ENCODE measurements at places on chromosomes 4 and X.

DNA sequence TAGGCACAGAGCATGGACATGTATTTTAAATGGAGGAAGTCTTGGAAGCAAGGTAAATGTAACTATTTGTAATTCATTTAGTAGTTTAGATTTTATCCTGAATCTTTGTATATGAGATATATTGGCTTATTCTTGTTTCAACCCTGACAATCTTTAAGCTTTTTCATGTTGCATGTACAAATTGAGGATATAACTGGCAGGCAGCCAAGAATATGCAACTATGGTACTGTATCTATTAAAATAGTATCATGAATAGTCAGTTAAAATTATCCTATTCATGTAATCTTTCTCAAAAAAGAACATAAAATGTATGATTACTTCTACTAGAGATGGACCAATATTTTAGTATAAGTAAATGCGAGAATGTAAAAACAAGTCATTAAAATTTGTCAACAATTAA is 1141.5 kb downstream of the PCDH18 start:
- no peak overlapping the region for H3K4me3 ChIP-seq
- no peaks in the 10 kb centered on the region for H3K4me1 ChIP-seq

DNA sequence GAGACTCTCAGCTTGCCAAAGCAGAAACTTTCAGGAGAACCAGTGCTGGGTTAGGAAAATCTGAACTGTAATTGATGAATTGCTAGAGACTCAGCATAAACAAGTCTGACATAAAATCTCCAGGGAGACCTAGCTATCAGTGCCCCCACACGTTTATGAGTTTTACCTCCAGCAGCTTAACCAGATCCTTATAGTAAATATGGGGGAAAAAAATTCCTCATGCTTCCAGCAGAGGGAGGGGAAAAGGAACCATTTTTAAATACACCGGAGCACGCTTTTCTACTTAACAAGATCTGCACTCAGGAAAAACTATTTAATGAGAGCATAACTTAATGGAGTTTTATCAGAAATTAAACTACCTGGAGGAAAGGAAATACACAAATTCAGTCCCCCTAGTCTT is 1040.7 kb upstream of the INTU start:
- H3K27me3 ChIP-seq = no peaks in the 10 kb centered on the region
- H3K4me3 ChIP-seq = no peak overlapping the region
- H3K36me3 ChIP-seq = no peaks in the 10 kb centered on the region
- no peak overlapping the region for H3K27ac ChIP-seq
- no peaks in the 10 kb centered on the region for H3K4me1 ChIP-seq

DNA sequence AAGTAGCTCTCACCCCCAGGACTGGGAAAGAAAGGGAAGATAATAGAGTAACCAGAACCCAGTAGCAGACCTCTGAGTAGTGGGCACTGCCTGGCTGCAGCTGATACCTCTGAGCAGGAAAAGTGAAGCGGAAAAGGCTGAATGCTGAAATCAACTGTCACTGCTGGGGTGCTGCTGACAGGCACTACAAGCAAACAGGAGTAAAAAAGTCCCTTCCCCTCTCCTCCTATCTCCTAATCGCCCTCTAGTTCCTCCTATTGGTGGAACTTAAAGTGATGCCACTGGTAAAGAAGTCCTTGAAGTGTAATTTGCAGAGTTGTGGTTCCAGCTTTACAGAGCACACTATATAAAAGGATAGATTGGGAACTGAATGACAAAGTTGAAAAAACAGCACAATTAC is 32.8 kb upstream of the GLRB start:
- no peaks in the 10 kb centered on the region for H3K27me3 ChIP-seq
- no peaks in the 10 kb centered on the region for H3K4me1 ChIP-seq
- DNase-seq = no peak
- H3K36me3 ChIP-seq = no peaks in the 10 kb centered on the region
- no peak overlapping the region for H3K4me3 ChIP-seq

DNA sequence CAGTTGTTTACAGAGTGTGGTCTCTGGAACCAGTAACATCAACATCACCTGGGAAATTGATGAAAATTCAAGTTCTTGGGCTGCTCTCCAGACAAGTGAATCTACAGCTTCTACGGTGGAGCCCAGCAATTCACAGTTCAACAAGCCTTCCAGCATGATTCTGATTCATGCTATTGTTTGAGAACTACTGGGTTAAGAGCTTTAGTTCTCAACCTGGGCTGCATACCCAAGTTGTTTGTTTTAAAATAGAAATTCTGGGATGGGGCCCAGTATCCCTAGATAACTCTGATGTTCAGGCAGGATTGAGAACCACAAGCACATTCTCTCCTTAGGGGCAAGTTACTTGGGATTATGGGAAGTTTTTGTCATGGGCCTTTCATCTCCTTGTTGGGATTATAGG is 37.9 kb upstream of the PGK1 start:
- H3K4me1 ChIP-seq = no peaks in the 10 kb centered on the region
- no peak overlapping the region for H3K4me3 ChIP-seq
- no peaks in the 10 kb centered on the region for H3K27me3 ChIP-seq
- no peak overlapping the region for H3K27ac ChIP-seq
- no peaks in the 10 kb centered on the region for H3K36me3 ChIP-seq

DNA sequence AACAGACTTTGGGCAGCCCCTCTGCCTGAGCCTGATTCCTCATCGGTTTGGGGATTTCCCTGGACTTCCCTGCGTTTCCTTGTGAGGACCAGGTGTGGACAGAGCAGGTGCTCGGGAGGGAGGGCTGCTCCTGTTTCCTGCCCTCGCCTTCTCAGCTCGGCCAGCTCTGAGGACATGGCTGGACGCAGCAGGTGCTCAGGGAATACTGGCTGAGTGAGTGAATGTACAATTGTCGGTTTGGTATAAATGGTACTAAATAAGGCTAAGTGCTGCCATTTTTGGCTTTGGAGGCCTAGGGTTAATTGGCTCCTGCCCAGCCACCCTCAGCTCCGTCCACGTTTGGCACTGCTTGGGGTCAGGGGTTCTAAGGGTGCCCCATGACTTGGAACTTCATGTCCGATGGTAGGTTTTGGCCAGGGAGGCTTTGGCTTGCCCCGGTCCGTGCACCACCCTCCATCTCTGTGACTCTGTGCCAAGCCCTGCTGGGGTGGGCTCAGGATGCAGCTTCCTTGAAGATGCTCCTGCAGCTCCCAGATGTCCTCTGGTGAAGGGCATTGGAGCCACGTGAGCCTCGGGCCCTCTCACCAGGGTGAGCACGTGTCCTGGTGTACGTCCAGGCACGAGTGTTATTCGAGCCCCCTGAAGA is 45.0 kb upstream of the NKX1-1 start:
- H3K4me3 ChIP-seq = no peak overlapping the region
- DNase-seq = no peak
- H3K36me3 ChIP-seq = no peaks in the 10 kb centered on the region
- no peaks in the 10 kb centered on the region for H3K4me1 ChIP-seq
- H3K27ac ChIP-seq = no peak overlapping the region

- no peak for DNase-seq
- H3K36me3 ChIP-seq = no peaks in the 10 kb centered on the region
- H3K27me3 ChIP-seq = no peaks in the 10 kb centered on the region
- no peak overlapping the region for H3K4me3 ChIP-seq
- no peaks in the 10 kb centered on the region for H3K4me1 ChIP-seq
- H3K27ac ChIP-seq = no peak overlapping the region
Measured at GRCh38 chrX:34734383-34734782, 77.3 kb upstream of the TMEM47 start.

DNA sequence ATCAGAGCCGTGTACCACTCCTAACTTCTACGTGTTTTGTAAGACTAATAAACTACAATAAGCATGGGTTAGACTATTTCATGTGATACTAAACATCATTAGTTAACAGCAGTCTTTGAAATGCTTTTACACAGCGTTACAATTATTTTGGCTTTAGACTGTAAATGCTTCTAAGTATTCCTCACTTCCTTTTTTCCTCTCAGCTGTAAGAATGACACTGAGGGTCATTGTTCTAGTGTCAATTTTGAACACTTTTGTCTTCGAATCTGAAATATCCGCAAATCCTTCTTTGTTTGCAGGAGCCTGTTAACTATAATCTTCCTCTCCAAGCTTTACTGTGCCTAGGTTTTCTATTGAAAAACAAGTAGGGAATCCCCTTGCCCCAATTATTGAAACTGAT is 1.5 kb downstream of the ABCE1 start:
- peak overlapping the region; percentile 90 for H3K27ac ChIP-seq
- DNase-seq = peak; percentile 35
- no peaks in the 10 kb centered on the region for H3K36me3 ChIP-seq
- H3K27me3 ChIP-seq = no peaks in the 10 kb centered on the region

DNA sequence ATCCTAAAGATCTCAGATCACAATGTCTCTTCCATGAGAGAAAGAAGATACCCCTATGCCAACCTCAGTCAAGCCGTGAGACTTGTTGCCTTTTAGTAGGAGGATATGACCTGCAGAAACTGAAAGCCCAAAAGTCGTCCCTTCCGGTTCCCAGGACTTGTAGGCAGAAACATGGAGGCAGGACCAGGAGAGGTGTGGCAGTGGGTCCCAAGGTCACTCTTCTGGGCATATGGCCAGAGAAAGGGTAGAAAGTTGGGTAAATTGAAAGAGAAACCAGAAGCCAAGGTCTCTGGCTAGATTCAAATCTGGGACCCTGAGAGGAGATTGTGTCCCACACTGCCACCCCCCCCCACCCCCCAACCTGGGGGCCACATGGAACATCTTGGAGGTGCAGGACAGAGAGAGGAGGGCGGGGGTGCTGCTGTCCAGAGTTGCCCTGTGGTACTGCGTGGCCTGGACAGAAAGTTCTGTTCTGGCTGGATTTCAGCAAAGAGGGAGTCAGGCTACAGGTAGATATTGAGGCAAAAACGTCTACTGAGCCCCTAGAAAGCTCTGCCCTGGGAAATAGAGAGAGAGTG is 55.4 kb downstream of the DDX3X start:
- H3K27ac ChIP-seq = no peak overlapping the region
- H3K4me1 ChIP-seq = no peaks in the 10 kb centered on the region
- H3K4me3 ChIP-seq = no peak overlapping the region
- no peaks in the 10 kb centered on the region for H3K36me3 ChIP-seq

DNA sequence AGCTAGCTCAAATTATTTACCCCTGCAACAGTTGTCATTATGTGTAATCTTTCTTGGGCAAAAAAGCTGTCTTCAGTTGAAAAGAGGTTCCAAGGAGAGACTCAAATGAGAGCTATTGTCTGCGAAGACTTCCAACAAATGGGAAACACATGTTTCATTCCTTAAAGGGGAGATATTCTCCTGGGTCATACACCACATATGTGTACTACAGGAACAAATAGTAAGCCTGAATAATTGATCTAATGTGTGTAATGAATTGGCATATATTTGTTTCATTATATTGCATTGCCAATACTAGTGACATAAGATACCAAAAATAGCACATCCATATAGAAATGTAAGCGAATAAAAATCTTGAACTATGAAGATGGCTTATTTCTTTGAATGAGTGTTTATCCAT is 950.9 kb upstream of the NDST4 start:
- DNase-seq = no peak
- H3K27me3 ChIP-seq = no peaks in the 10 kb centered on the region
- H3K27ac ChIP-seq = no peak overlapping the region
- H3K4me1 ChIP-seq = no peaks in the 10 kb centered on the region

DNA sequence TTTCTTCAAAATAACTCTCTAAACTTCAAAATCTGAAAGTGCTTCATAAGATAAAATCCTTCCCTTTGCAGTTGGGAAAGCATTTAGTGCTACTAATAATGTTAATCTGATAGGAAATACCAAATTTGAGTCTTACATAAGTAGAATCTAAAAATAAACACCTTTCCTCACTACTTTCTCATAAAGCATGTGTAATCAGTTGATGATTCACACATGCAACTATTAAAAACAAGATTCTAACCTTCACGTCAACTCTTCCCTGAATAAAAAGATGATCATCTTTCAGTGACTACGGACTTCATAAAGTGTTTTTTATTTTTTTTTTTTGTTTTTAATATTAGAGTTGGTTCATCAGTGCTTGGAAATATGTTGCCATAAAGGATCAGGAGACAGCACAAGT is 172.6 kb downstream of the ACTRT1 start:
- no peaks in the 10 kb centered on the region for H3K4me1 ChIP-seq
- H3K27me3 ChIP-seq = no peaks in the 10 kb centered on the region
- no peak overlapping the region for H3K27ac ChIP-seq
- H3K4me3 ChIP-seq = no peak overlapping the region
- H3K36me3 ChIP-seq = no peaks in the 10 kb centered on the region
- DNase-seq = no peak

DNA sequence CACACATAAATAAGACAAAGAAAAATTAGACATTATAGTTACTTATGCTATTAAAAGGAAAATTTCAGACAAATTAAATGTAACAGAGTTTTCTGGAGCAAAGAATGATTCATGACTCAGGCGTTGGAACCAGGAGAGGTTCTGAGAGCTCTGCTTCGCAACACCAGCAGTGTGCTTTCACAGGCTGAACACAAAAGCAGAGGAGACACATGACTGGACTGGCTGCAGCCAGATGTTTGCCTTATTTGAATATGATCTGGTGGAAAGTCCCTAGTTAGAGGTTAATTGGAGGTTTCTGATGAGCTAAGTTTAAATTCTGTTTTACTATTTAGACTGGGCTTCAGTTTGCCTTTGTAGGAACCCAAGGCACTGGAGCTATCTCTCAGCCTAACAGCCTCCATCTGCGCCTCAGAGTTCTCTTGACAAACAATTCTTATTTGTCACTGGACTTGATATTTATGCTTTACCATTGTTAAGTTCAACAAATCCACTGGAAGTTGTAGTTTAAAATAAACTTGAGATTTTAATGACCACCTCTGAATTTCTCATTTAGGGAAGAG is 16.2 kb downstream of the BOD1L1 start:
- no peaks in the 10 kb centered on the region for H3K27me3 ChIP-seq
- H3K4me3 ChIP-seq = no peak overlapping the region
- H3K36me3 ChIP-seq = peaks cover 75% of the 10 kb centered on the region
- peaks cover 48% of the 10 kb centered on the region for H3K4me1 ChIP-seq

DNA sequence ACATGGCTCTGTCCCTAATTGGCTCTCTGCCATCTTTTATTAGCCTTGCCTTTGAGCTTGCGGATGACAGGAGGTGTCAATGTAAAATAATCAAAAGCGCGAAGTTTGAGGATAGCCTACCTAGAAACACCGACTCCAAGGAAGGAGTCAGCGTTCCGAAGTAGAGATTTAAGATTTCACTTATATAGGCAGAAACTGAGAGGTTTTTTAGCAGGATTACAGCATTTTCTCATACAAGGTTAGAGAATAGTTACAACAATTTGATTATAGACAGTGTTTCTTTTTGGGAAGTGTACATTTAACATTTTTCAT is 499 bp upstream of the NFXL1 start:
- peak overlapping the region; percentile 48 for H3K27ac ChIP-seq
- no peak for DNase-seq
- H3K4me3 ChIP-seq = peak overlapping the region; percentile 90
- no peaks in the 10 kb centered on the region for H3K27me3 ChIP-seq
- H3K36me3 ChIP-seq = no peaks in the 10 kb centered on the region

DNA sequence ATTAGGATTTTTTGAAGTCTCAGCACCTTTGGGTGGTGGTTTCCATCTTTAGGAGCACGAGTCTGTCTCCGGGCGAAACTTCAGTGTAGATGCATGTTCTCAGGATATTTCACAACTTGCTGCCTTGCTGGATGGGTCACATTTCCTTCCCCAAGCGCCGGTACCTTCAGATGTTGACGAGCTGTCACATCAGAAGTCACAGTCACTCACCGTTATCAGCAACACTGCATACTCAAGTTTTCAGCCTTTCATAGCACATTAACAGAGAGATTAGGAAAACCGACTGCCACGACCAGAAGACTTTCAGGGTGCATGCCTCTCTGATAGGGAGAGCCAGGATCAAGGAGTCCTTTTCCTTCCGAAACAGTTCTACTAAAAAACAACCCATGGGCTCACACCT is 77.8 kb downstream of the SHROOM2 start:
- no peak overlapping the region for H3K4me3 ChIP-seq
- DNase-seq = no peak
- H3K27ac ChIP-seq = no peak overlapping the region
- no peaks in the 10 kb centered on the region for H3K27me3 ChIP-seq
- H3K4me1 ChIP-seq = no peaks in the 10 kb centered on the region

- no peak overlapping the region for H3K4me3 ChIP-seq
- H3K27me3 ChIP-seq = no peaks in the 10 kb centered on the region
- no peak overlapping the region for H3K27ac ChIP-seq
- no peaks in the 10 kb centered on the region for H3K36me3 ChIP-seq
- DNase-seq = no peak
Measured at GRCh38 chrX:68945603-68946228, 116.9 kb downstream of the EFNB1 start.

Data from B cell (primary cell).